Aorta (tissue), 5 donors: ENCODE measurements at places on chromosomes 13 and 19.

GRCh38 chr13:42745655-42746054 lies 35.7 kb upstream of the FAM216B start:
- no peak for DNase-seq

DNA sequence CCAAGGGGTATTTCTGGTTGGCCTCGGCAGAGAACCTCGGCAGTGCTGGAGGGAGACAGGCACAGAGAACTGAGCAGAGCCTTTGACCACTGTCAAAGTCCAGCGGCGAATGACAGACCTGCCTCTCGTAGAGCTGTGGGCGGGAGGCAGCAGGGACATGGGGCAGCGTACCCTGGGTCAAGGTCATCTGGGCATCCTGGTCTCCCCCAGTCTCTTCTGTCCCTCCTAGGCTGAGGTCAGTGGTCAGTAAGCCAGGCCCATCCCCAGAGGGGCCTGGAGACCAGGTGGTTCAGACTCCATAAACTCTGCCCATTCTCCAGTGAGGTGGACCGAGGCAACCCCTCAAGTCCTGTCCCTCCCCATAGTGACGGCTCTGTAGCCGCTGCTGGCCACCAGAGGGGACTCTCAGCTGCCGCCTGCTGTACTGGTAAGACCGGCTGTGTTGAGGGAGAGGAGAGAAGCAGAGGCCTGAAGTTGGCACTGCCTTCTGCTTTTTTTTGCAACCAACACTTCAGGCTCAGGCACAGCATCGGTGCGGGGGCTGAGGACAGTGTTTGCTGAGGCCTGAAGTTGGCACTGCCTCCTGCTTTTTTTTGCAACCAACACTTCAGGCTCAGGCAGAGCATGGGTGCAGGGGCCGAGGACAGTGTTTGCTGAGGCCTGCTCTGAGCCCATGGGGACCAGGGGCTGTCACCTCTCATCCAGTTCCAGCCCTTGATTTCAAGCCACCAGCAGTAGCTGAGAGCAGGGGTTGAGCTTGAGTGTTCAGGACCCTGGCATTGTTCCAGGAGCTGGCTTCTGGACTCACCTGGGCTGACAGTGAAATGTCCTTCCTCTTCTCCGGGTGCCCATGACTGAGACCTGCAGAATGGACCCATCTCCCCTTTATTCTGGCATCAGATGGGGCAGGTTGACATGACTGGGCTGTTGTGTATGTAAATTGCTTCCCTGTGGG lies at the start of gene PGLYRP2:
Gene PGLYRP2 (minus strand): TSS at position 111 of the 955 bp plus-strand sequence. CDS start 130 bp downstream, outside the sequence.
- DNase-seq = peak; percentile 72

DNA sequence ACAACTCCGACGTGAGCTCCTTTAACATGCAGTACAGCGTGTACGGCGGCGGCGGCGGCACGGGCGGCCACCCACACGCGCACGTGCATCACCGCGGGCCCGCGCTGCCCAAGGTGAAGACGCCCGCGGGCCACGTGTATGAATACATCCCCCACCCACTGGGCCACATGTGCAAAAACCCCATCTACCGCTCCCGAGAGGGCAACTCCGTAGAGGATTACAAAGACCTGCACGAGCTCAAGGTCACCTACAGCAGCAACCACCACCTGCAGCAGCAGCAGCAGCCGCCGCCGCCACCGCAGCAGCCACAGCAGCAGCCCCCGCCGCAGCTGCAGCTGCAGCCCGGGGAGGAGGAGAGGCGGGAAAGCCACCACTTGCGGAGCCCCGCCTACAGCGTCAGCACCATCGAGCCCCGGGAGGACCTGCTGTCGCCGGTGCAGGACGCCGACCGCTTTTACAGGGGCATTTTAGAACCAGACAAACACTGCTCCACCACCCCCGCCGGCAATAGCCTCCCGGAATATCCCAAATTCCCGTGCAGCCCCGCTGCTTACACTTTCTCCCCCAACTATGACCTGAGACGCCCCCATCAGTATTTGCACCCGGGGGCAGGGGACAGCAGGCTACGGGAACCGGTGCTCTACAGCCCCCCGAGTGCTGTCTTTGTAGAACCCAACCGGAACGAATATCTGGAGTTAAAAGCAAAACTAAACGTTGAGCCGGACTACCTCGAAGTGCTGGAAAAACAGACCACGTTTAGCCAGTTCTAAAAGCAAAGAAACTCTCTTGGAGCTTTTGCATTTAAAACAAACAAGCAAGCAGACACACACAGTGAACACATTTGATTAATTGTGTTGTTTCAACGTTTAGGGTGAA lies 6.6 kb downstream of the SLITRK5 start:
- peak; percentile 41 for DNase-seq

GRCh38 chr13:48726711-48727110 lies 73.0 kb downstream of the CYSLTR2 start:
- no peak for DNase-seq

DNA sequence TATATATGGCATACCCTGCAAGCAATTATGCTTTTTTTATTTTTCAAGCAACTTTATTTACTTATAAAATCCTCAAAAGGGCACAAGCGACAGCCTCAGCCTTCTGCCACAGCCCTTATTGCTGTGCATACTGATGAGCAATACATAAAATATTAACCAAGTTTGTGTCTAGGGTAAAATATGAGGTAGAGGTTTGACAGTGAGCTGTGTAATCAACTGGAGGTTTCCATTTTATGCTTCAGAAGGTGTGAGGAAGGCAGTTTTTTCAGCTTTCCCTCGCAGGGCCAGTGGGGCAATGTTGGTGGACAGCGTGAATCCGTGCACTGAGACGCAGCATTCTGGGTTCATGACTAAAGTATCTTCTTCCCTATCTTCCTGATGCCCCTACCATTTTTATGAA lies 310.4 kb downstream of the IRS2 start:
- DNase-seq = no peak

- peak; percentile 87 for DNase-seq
These were observed 4.9 kb upstream of the ERCC1 start for GRCh38 chr19:45428384-45429231.

DNA sequence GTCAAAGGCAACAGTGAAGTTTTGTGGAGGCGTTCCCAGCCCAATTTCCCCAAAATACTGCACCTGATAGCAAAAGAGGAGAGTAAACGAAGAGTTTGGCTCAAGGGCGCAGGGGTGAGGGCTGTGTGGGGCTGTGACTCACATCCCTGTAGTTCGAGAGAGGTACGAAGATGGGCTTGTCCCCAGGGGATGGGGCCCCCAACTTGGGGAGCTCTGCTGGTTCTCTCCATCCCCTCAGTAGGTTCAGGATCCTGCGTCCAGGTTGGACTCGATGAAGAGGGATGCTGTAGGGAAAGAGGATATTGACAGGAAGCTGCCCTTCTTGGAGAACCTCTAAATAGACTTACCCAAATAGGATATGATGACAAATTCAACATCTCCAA lies 3.4 kb downstream of the NAPSA start:
- peak; percentile 46 for DNase-seq

- DNase-seq = no peak
These were observed 65.8 kb upstream of the ADGRE5 start for GRCh38 chr19:14315433-14315832.

- peak; percentile 99 for DNase-seq
These were observed at the start of gene ANO8 for GRCh38 chr19:17334414-17335409. Gene ANO8, minus strand, starts transcription at chr19:17334855. Its CDS starts 185 bp downstream, at chr19:17334670.

DNA sequence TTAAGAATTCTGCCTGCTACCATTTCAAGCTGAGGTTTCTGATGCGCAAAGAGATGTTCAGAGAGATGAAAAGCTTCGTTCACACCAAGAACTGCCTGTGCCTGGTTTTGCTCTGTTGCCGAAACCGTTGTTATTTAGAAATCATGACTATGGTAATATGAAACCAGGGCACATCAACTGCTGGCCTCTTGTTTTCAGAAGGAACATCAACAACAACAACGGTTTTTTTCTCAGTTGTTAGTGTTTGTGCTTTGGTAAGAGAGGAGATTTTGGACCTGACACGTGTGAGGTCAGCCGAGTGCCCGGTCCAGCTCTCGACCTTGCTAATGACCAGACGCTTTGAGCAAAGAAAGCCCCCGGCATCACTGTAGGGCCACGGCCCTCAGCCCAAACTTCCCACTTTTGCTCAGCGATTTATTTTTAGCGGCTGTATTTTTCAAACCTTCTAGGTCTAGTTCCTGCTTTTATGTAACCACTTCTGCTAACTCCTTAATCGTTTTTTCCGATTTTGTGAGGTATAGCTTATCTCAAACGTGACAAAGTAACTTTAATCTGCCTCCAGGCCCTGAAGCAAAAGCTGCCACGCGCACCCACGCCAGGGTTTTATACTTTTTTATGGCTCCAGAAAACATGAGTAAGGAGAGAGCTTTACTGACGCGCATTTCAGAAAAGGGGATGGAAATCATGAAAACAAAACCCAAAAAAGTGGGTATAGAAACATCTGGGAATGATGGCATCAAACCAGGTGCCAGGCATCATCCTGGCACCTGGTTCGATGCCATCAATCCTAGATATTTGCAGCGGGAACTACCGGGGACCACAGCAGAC lies 42.0 kb downstream of the KLF2 start:
- peak; percentile 54 for DNase-seq

- no peak for DNase-seq
These were observed 15.4 kb upstream of the ESD start for GRCh38 chr13:46812301-46812797.

GRCh38 chr13:77443511-77443910 lies 92.0 kb upstream of the SCEL start:
- no peak for DNase-seq

DNA sequence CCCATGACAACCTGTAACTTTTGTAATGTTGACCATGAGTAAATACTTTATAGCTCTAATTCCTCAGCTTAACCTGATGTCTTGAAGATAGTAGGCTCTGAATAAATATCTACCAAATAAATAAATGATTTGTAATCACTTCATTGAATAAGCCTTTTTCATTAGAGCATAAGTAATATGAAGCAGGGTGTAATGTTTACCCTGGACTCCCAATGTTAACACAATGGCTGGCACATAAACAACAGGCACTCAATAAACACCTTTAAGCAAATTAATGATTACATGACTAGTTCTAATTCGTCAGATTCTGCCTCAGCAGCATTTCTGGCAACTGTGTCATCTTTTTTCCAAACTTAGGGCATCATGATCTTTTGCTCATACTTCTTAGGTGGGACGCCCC lies 396.3 kb downstream of the LIG4 start:
- DNase-seq = no peak

DNA sequence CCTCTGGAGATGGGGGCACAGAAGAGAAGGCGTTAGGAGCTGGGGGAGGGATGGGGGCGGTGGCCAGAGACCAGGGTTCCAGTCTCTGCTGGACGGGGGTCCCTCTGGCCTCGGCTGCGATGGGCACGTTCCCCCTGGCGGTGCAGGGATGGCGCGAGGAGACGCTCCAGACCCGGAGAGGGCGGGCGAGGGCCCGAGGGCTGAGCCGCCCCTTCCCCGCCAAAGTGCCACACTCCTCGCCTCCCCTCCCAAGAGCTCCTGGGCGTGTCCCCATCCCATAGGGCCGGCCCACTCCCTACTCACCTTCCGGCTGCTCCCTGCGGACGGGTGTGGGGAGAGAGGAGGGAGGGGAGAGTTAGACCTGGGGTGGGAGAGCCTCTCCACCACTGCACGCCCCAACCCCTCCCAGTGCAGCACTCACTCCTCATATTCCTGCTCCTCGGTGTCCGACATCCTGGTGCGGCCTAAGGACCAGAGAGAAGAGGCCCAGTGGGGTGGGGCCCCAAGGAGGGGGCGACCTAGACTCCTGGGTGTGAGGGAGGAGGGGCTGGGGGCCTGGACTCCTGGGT lies 2.2 kb downstream of the TNNT1 start:
- no peak for DNase-seq
